ENCODE measurements at places on chromosomes 3 and 15.

DNA sequence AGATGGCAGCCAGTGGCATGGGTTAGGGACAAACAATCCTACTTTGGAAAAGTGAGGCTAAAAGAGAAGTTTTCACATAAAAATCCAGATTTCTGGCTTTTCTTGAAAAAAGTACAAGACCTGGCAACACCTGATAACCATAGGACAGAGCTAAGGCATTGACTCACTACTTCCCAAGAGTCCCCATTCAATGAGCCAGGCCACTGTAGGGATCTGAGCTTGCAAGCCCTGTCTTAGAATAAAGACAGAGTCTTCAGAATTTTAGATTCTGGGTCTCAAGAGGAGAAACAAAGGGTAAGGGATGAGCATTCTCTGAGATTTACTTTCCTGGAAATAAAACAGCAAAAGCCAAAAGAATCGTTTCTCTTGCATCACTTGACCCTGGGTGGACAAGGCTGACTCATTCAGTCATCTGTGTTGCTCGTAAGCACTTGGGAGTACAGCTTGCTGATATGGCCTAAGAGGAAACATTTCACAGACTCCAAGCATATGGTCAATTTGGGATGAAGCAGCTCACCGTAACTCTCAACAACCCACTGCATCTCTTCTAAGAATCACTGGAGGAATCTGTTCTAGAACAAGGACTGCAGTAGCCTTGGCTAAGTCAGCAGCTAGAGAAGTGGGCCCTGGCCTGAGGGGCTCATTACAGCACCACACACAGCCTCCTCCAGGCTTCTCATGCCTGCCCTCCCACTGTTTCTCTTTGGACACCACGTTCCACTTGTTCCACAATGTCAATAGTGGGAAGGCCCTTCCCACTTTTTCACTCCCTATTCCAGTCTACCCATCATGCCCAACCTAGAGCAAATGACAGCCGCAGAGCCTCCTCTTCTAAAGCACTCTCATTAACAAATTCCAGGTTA lies 86.2 kb downstream of the RFTN1 start:
- DNase-seq, result peak; percentile 21

DNA sequence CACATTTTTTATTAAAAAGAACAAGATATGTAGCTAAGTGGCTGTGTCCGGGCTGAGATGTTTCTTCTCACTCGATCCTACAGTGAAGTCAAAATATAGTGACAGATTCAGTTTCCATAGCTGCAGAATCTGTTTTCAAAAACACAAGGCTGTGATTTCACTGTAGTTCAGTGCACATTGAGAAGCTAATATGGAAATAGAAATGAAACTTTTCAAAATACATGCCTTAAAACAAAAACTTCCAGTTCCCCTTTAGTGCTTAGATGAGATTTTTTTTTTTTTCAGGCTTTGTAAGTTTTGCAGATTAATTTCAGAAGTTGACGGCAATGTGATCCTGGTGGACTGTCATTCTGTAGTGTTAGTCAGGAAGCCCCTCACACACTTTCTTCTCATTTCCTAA lies 23.8 kb upstream of the TRAK1 start:
- no peak for DNase-seq

GRCh38 chr15:94164202-94164807 lies 67.1 kb upstream of the MCTP2 start:
- DNase-seq, result no peak

DNA sequence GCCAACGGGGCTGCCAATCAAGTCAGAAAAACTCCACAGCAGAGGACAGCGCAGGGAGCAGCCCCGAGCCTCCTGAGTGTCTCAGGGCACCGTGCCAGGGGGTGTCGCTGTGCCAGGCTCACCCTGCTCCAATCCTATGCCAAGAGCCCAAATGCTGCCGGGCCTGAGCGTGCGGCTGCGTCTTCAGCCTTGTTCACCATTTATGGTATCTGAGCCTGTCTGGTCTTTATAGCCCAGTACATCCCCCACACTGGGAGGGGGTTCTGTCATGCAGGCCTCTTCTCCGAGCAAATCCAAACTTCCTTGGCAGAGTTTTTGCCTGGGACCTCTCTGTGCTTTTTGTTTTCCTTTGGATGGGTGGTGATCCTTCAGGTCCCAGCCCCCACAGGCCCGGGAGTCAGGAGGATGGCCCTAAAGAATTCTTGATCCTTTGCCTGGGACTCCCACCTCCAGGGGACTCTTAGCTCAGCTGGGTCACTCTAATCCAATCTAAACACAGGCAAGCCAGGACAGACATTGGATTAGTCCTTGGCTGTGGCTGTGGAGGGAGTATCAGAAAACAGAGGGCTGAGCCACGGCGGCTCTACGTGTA lies 135.1 kb upstream of the HACD2 start:
- DNase-seq, result no peak

- DNase-seq, result no peak
Measured at GRCh38 chr3:194271460-194272035, 79.6 kb downstream of the CPN2 start.

DNA sequence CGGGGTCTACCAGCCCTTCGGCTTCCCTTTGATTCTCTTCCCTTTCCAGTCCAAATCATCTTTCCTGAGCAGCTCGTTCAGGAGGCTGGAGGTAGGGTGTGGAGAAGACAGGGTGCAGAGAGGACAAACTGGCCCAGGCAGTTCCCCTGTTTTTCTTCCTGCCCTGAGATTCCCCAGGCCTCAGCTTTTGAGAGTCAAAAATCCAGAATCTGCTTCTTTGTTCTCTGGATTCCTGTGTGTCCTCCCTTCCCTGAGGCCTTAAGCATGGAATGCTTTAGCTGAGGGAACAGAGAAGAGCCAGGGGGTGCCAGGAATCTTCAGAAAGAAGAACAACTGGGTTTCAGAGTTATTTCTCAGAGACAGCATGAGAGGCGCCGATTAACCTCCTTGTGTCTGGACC lies 26.7 kb upstream of the LRTM1 start:
- DNase-seq, result no peak

DNA sequence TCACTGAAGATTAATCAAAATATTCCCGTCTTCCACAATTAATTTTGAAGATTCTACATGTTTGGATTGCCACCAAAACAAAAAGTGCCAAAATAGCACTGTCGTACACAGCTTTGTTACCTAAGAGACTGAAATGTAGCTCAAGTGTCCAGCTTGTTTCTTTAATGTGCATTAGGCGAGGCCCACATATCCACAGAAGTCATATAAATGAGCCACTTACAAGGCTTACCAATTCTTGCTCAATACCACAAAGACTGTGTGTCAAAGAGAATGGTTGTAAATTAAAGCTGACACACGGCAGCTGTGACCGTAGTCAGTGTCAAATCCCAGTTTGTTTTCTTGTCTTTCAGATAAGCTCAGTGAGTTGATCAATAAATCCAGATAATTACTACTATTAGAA lies 639.4 kb upstream of the TBL1XR1 start:
- no peak for DNase-seq

DNA sequence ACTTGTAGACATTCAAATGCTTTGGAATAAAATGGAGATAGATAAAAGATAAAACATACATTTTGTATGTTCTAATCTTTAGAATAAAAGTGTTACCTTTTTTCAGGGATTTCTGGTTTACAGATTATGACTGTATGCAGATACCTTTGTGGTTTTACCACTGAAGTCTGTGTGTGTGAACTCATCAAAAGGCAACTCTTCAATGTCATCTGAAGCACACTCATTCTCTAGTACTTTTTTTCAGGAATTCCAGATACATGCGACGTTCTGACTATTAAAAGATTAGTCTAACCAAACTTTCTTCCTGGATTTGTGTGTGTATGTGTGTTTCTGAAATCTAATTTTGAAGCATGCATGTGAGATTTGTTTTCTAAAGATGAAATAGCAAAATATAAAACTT lies 188.6 kb downstream of the NLGN1 start:
- no peak for DNase-seq

DNA sequence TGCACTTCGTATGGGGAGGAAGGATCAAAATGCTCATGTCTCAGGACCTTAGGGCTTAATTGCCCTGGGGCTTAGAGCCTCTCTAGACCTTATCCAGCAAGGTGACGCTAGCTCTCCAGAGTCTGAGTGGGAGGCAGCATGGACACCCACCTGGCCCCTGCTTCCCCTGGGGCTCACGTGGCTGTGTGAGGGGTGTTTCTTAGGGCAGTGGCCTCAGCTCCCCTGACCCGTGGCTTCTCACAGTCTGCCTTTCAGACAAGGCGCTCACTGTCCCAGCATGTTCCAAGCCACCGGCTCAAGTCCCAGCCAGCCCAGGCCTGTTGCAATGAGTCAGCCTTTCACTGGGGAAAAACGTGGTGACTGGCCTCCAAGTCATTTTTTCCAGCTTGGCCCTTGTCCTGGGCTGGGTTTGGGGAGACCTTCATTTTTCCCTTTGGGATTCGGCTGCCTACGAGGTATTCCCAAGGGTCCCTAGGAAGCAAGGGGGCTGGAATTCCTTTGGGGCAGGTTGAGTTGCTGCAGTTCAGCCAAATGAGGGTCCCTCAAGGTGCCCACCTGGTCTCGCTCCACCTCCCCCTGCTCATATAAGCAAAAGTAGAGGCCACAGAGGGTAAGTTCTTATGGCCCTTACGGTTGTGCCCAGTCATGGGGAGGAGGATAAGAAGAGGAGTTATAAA lies 15.7 kb downstream of the BHLHE40 start:
- peak; percentile 72 for DNase-seq

GRCh38 chr3:140580746-140581145 lies 97.1 kb upstream of the TRIM42 start:
- peak; percentile 32 for DNase-seq

DNA sequence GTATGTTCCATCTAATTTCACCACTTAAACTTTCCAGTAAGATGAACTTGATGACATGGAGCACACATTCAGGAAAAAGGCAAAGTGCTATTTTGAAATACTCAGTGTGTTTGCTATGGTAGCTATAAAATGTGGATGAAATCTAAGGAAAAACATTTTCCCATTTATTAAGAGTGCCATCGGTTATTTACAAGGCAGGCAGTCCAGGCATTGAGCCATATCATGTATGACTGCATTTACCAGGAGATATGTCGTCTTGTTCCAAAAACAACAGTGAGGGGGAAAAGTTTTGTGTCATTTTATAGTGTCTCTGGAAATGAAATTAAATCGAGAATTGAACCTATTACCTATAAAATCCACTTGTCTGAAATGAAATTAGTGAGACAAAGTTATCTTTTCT lies 13.7 kb downstream of the ANXA2 start:
- DNase-seq, result no peak

- DNase-seq, result no peak
Measured at GRCh38 chr3:44865272-44866035, 3.7 kb downstream of the TMEM42 start.

DNA sequence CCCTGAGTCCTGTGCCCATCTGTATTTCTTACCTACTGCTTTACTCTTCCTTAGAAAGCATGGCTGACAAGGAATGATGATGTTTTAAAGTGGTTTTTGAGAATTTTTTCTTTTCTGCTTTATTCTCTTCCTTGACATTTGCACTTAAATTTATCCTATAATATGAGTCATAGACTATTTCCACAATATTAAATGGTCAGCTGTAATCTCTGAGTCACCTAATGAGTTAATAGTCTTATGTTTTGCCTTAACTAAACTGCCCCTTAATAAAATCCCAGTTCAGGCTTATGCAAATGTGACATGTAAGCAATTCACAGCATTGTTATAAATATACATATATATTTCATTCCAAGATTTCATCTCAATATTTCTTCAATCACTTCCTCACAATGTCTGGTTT lies 23.8 kb downstream of the MEIS2 start:
- DNase-seq, result no peak

DNA sequence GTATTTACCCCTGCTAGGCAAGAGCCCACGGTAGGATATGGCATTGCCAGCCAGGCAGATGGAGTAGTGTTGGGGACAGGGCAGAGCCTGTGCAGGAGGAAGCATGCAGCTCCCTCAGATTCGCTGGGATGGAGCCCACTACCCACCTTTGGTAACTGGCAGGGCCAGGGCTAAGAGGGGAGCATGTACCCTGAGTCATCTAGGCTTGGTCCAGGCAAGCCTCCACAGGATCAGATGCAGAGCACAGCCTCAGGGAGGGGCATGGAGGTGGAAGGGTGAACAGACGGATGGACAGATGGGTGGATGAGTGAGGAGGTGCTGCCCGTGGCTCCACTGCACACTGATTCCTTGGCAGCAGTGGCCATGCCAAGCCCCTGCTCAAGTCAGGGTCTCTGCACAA lies 33.0 kb downstream of the IL20RB start:
- no peak for DNase-seq

- DNase-seq, result no peak
Measured at GRCh38 chr15:27438403-27439375, 467.7 kb downstream of the GABRG3 start.

DNA sequence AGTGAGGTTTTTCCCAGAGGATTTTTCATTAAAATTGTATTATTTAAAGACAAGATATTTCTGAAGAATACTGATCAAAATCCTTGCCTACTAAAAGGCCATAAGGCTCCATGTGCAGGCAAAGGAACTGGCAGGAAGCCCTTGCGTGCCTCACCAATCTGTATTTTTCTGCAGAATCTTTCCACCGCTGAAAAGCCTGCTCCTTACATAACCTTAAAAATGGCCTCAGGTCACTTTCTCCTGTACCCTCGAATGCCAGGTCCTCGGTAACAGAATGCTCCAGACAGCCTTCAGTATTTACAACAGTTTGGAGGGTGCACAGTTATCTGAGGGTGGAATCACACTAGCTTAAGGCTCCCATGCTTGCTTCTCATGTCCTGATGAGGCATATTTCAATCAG lies 3.2 kb downstream of the MORC1 start:
- no peak for DNase-seq

DNA sequence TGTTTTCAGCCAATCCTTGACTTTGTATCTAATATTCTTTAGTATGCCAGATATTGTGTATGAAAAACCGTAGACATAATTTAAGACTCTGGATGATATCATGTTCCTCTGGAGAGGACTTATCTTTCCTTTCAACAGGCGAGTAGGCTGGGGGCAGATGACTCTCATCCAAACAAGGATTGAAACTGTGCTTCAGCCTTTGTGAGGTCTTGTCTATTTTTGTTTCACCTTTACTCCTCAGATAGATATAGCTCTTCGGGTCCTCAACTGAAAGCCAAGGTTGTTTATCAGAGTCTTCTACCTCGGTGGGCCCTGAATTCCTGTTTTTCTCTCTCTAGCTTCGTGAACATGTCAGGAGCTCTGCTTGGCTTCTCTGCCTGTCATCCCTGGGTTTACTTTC lies 66.0 kb downstream of the C3orf20 start:
- no peak for DNase-seq

Data from T1000 (cell line).